Activated CD4-positive, alpha-beta T cell treated with anti-CD3 and anti-CD28 coated beads, Interleukin-2, amount 50 U/mL, for 4 hours (primary cell): ENCODE measurements at places on chromosomes 13 and 19.

DNA sequence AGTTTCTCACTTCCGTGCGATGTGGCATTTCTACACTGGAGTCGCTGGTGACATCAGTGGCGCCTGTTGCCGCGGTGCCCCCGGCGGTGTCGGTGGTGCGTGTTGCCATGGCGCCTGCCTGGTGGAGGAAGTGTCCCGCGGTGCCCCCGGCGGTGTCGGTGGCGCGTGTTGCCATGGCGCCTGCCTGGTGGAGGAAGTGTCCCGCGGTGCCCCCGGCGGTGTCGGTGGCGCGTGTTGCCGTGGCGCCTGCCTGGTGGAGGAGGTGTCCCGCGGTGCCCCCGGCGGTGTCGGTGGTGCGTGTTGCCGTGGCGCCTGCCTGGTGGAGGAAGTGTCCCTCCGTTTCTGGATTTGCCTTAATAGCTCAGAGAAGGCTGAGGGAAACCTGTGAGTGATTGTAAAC is 127.6 kb downstream of the KDM4B start:
- DNase-seq: no peak

- no peak for DNase-seq
Observed at GRCh38 chr13:78323848-78324247, 279.5 kb downstream of the POU4F1 start.

GRCh38 chr13:27401210-27401609 is 23.2 kb upstream of the GTF3A start:
- DNase-seq: no peak

DNA sequence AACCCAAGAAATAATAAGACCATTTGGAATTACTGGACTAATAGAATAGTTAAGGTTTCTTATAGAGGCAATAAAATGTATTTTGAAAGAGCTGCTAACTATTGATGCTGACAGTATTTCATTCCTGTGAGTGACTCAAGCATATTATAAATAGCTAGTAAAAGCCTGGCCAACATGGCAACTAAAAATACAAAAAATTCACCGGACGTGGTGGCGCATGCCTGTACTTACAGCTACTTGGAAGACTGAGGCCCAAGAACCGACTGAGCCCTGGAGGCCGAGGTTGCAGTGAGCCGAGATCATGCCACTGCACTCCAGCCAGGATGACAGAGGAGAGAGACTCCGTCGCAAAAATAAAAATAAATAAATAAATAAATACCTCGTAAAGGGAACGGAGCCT is 5.4 kb upstream of the ICAM3 start:
- DNase-seq: no peak

DNA sequence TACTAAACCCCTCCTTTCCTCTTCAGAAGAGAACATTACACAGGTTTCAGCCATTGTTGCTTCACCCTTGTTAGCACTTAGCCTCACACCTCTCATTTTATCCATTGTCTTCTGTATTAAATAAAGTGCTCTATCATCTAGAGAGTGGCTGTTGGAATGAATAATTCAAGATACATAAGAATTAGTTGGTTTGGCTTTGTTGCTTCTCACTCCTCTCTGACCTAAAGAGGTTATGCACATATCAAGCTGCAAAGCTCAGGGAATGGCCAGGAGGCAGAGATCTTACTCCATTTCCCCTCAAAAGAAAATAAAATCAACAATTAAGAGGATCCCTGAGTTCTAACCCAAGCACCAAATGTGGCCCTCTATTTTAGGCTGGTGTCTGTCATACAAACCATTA is 79.7 kb downstream of the DCT start:
- DNase-seq: no peak

- DNase-seq: no peak
Observed at GRCh38 chr19:6238643-6239281, 41.0 kb downstream of the MLLT1 start.

- no peak for DNase-seq
Observed at GRCh38 chr19:19368087-19368486, 37.4 kb upstream of the GATAD2A start.

DNA sequence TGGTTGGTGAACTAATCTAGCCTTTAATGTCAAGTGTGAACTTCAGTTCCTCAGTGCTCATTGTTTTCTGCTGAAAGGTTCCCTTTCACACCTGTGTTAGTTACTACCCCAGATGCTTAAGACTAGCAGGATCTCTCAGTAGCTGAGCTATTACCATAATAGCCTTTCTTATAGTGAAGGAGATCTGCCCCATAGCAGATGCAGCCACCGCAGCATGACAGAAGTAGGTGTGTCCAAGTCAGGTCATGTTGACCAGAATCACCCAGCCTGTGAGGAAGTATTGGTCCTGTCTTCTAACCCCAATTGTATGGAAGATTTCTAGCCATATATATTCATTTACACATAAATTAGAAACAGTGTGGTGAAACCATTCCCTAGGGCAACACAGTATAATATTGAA is 37.3 kb downstream of the ZAR1L start:
- DNase-seq: no peak

- no peak for DNase-seq
Observed at GRCh38 chr13:112117258-112117954, 50.5 kb downstream of the SOX1 start.

- DNase-seq: no peak
Observed at GRCh38 chr19:53394522-53394973, 401 bp upstream of the ZNF765 start.

DNA sequence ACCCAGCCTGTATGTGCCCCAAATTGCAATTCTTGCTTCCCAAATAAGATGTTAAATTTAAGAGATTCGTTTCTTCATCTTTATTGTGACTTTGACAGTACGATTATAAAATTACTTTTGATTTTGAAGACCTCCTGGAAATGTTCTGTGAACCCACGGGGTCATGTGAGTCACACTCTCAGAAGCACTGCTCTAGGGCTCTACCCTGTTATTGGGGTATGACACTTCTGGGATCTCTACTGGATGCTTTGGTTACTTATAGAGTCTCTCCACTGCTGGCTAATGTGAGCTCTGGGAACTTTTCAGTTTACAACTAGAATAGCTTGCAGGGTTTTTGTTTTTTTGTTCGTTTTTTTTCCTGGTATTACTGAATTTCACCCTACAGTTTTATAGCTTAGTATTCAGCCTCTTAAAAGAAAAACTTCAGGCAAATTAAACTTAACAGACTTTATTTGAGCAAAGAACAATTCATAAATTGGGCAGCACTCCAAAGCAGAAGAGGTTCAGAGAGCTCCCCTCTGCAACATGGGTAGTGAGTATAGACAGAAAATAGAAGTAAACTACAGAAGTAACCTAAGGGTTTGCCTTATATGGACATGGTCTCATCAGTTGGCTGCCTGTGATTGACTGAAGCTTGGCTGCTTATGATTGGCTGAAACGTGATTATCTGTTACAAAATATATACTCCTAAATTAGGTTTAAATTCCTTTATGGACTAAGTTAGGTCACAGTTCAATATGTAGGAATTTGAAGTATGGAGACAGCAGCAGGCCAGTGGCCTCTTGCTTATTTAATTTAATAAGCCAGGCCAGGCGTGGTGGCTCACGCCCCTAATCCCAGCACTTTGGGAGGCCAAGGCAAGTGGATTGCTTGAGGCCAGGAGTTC is 28.5 kb upstream of the PSPC1 start:
- DNase-seq: no peak

DNA sequence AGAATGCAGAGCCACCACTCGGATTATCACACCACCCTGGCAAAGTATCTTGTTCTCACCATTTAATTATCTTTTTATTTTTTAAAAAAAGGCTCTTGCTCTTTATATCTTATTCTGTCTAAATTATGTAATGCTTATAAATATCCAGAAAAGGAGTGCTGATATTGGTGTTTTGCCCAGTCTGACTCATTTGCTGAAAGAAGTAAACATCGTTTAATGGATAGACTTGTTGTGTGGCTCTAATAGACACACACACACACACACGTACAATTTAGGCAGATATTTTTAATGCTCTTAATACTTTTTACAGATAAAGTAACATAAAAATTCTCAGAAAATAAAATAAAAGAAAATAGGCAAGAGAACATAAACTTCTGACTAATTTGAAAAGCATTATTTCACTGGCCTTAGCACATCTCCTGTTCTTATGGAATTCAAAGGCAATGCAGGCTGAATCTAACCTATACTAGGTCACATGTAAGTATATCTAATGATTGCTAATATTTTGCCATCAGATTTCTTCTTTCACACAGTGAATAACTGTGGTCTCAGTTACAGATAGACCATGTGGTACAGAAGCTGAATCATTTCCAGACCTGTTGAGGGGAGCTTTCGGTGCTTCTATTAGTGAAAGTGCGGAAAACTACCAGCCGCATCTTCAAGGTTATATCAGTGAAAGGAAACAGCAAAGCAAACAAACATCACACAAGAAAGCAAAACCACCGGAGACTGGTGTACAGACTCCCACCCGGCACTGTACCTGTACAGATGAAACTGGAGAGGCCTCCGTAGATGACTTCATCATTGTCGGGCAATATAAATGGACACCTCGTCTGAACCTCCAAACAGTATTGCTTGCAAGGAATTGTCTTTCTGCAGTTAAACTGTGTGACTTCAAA is 642.1 kb upstream of the ARGLU1 start:
- DNase-seq: no peak

DNA sequence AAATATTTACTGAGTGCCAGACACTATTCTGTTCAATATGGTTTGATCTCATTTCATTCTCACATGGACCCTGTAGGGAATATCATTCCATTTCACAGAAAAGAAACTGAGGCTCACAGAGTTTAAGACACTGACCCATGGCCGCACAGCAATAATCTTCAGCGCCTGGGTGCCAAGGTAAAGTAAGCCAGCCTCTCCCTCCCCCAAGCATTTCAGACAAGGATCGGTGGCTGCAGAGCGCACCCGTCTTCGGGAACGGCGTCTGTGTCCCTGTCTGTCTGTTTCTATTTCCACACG is 4.3 kb upstream of the PDE4A start:
- no peak for DNase-seq

- DNase-seq: no peak
Observed at GRCh38 chr13:60275208-60275607, 111.5 kb upstream of the DIAPH3 start.

DNA sequence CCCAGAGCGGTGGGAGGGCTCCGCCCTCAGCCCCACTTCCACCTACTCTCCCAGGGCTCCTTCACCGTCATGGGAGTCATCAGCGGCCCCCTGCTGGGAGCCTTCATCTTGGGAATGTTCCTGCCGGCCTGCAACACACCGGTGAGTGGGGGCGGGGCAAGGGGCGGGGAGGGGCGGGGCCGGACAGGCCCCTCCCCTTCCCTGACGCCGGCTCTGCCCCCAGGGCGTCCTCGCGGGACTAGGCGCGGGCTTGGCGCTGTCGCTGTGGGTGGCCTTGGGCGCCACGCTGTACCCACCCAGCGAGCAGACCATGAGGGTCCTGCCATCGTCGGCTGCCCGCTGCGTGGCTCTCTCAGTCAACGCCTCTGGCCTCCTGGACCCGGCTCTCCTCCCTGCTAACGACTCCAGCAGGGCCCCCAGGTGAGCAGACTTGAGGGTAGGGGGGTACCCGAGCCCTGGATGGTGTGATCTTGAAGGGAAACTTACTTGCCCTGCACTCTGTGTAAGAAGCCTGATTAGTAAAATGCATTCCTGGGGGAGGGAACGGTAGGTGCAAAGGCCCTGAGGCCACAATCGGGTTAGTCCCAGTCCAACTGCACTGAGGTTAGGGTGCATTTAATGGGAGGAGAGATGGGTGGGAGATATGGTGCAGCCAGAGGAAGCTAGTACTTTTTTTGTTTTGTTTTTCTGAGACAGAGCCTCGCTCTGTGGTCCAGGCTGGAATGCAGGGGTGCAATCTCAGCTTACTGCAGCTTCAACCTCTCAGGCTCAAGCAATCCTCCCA is 12.1 kb downstream of the SLC5A5 start:
- DNase-seq: no peak

DNA sequence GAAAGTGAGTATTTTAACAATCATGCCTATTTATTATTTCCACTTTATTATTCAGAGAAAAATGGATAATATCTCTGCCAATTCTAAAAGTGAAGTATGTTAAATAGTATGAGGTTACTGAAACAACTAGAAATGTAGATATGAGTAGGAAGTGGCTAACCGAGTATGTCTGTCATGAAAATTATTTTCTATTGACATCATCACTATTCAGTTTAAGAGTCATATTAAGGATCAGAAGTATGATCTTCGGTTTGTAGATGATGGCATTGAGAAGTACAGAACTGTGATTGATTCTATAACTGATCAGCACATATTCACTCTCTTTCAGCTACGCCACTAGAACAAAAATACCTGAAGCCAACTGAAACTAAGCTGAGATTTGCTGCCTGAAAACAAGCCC is 146.4 kb upstream of the SLITRK5 start:
- no peak for DNase-seq

- DNase-seq: no peak
Observed at GRCh38 chr19:49403404-49404187, 15.5 kb downstream of the KASH5 start.

DNA sequence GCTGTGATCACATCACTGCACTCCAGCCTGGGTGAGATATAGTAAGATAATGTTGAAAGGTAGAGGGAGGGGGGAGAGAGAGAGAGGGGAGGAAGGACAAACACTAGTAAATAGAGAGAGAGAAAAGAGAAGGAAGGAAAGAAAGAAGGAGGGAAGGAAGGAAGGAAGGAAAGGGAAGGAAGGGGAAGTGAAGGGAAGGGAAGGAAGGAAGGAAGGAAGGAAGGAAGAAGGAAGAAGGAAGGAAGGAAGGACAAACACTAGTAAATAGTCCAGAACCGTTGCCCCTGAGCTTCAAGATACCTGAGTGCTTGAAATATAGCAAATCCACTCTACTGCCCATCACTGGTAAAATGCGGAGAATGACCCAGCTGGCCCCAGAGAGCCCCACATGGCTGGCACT is 156.5 kb upstream of the ZNF507 start:
- no peak for DNase-seq

GRCh38 chr13:79382545-79383275 is 23.3 kb downstream of the RBM26 start:
- no peak for DNase-seq

DNA sequence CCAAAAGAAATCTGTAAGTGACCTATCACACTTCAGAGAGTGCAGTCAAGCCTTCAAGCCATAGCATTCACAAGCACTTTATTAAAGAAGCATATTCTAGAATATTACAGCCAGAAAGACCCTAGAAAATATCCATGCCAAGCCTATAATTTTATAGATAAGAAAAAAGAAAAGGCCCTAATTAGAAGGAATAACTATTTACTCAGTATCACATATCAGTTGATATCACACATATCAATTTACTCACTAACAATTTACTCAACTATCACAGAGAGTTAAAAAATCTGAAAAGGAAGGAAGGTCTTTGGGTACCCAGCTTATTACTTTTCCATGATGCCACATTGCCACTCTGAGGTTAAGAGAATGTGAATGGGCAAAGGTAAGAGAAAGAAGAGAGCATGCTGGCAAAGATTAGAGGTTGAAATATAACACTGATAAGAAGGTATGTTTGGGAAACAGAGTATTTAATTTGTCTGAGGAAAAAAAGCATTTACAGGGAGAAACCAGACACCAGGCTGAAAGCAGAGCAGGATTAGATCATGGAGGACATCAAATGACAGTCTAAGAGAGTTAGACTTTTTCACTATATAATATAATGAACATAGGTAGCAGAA is 186.2 kb downstream of the VWA8 start:
- no peak for DNase-seq

- no peak for DNase-seq
Observed at GRCh38 chr13:67343777-67344176, 113.6 kb upstream of the PCDH9 start.
